Activated naive CD4-positive, alpha-beta T cell (primary cell): ENCODE measurements at places on chromosomes 12 and 14.

DNA sequence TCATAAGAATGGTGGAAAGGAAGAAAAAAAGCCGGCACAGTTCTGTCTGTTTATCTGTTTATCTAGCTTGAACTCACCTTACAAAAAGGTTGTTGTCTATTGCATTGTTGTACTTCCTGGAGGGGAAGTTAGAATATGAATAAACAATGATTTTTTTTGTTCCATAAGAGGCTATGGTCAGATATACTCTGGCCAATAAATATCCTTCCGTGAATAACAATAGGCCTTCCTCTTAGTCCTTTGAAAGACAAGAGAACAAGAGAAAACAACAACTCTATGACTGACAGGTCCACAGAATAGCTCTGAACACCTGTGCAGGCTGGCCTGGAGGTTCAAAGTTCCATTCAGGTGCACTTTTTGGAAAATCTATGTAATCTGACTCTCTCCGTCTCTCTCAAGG is 192.8 kb upstream of the KRR1 start:
- no peak for DNase-seq

DNA sequence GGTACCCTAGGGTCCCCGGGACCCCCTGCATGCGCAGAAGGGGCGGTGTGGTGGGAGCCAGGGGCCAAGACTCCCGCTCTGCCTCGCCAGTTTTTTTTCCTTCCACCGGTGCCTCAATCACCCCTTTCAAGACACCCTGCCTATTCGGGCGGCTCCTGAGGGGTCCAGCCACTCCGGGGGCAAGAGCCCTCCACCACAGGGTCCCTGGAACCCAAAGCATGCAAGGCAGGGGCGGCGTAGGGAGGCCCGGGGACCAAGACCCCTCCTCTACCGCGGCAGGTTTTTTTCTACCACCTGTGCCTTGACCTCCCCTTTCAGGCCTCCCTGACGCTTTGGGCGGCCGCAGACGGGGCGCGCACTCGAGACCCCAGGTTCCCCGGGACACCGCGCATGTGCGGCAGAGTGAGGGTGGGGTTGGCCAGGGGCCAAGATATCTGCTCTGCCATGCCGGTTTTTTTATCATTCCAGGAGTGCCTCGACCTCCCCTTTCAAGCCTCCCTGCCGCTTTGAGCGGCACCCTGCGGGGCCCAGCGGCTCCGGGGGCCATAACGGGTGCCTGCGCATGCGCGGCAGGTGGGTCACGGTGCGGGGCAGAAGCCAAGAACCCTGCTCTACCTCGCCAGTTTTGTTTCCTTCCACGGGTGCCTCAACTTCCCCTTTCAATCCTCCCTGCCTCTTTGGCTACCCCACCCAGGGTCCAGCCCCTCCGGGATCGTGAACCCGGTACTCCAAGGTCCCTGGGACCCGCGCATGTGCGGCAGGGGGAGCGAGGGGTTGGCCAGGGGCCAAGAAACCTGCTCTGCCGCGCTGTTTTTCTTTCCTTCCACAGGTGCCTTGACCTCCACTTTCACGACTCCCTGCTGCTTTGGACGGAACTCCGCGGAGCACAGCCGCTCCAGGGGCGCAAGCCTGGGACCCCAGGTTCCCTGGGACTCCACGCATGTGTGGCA is 328.1 kb downstream of the ALG10 start:
- no peak for DNase-seq

GRCh38 chr14:50619569-50620141 is 48.5 kb downstream of the SAV1 start:
- no peak for DNase-seq

- DNase-seq = no peak
Observed at GRCh38 chr12:32770141-32770540, 14.4 kb upstream of the YARS2 start.

DNA sequence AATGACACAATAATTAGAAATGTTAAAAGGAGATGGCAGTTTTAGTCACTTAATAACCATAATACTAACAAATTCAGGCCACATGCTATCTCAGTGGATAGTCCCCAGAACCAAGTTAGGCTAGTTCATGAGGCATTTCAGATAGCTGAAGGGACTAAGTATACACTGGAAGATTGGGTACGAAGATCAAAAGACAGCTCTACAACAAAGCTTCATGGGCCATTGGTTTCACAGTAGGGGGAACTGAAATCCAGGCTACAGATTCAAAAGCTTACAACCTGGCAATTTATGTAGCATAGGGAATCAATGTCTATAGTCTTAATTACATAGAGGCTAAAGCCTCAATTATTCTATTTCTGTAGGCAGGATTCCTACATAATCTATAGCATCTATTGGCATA is 343.0 kb downstream of the RGS6 start:
- no peak for DNase-seq
